ENCODE measurements at places on chromosomes 12 and 14.

DNA sequence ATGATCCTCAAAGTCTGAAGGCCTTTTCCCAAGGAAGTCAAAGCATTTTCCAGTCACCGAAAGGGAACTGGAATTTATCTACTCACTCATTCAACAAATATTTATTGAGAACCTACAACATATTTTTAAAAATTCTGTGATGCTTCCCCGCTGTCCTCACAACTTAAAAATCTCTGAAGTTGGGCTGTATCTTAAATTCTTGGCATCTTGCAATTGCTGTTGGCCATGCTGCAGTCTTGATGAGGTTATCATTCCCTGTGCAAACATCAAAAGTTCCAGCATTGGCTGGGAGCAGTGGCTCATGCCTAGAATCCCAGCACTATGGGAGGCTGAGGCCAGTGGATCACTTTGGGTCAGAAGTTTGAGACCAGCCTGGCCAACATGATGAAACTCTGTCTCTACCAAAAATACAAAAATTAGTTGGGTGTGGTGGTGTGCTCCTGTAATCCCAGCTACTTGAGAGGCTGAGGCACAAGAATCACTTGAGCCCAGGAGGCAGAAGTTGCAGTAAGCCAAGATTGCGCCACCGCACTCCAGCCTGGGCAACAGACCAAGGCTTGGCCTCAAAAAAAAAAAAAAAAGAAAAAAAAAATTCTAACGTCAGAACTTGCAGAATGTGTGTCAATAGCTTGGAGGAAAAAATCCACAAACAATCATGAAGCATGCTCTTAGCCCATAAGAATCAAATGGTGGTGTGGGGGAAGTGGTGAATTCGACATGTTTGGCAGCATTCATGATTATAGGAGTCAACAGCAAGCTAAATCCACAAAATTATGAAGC is 34.9 kb downstream of the CCDC177 start:
- no peak for DNase-seq

DNA sequence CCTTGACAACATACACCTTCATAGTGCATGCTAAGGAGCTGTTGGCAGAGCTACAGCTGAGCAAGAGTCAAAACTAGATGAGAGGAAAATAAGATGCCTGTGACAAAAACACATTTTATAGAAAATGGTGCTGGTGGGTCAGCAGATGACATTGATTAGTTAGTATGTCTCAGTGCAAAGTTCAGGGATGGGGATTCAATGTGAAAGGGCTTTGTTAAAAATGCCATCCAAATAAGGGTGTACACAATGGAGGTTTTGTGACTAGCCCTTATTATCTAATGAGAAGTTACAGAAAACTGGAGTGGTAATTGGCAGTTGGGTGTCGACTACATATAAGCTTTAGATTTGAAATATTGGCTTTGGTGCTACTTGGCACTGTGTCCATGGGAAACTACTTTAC is 169.0 kb downstream of the MON2 start:
- no peak for DNase-seq

GRCh38 chr12:67319936-67320335 is 50.8 kb downstream of the CAND1 start:
- no peak for DNase-seq

DNA sequence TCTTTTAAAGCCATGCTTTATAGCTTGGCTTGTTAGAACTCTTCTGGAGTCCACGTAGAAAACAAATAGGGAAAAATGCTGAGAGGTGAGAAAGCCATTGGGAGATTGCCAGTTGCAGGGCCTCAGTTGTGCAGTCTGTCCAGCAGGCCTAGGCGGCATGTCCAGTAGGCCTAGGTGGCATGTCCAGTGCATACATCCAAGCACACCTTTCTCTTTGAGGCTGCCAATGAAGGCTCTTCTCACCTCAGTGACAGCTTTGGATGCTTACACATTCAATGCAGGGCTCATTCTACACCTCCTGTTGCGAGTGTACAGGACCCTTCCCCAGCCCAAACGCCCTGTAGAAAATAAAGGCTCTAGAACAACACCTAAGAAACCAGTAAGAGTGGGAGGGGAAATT is 13.1 kb downstream of the CDK2AP1 start:
- DNase-seq: no peak

GRCh38 chr14:75196064-75196463 is 19.7 kb upstream of the TMED10 start:
- DNase-seq: no peak

GRCh38 chr12:64826234-64826633 is 1.8 kb downstream of the TBC1D30 start:
- no peak for DNase-seq

GRCh38 chr14:54722791-54723432 is 156.0 kb downstream of the SAMD4A start:
- DNase-seq: no peak

- no peak for DNase-seq
These were observed 8.8 kb upstream of the TRAF3 start for GRCh38 chr14:102768223-102769048.

- no peak for DNase-seq
These were observed 20.1 kb upstream of the TBX3 start for GRCh38 chr12:114704096-114704495.

DNA sequence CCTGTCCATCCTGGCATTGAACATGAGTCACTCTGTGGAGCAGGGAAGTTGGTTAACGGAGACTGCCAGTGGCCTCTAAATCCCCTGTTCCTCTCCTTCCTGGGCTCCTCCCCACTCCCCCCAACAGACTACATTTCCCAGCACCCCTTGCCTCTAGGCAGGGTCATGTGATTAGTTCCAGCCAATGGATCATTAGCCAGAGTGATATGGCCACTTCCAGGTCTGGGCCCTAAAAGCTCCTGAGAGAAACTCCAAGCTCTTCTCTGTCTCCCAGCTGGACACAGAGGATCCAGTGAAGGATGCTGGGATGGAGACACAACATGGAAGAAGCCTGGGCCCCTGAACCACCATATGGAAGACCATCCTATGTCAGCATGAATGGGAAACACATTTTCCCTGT is 54.4 kb upstream of the RFLNA start:
- no peak for DNase-seq

DNA sequence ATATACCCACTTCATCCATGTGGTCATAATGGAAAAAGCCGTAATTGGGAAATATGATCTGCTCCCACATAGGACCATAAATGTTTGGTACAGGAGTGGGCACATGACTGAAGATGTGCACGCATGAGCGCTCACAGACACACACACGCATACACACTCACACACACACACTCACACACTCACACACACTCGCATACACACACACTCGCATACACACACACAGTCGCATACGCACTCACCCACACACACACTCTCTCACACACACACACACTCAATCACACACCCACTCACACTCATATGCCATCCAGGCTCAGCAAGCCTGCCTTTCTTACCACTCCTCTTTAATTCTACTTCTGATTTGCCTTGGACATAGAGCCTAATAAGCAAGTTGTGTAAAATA is 45.6 kb upstream of the EGLN3 start:
- no peak for DNase-seq

DNA sequence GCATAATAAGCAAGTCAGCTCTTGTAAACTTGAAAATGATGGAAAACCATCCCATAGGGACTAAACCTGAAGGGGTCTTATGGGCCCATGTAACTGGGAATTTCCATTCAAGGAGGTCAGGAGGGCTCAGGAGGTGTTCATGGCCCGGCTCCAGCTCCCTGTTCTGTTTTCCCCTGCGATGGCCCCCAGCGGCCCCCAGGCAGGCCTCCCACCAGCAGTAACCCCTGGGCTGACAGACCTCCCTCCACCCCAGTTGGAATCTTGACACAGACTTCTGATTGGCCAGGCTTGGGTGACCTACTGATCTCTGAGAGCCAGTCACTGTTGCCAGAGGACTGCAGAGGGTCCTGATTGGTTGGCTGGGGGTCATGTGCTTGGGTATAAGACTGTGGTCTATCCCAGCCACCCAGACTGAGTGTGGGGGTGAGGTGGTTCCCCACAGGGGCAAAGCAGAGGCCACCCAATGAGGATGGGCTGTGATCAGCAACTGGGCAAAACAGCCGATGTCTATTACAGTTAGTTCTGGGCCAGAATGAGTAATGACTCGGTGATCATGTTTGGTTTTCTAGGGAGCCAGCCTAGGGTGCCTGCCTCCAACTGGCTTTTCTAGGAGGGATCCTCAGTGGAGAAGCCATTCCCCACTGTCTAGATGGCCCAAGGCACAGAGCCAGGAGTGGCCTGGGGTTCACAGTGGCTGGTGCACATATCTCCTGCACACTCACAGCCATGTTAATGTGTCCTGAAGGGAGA is 27.0 kb downstream of the RHOF start:
- DNase-seq: no peak

DNA sequence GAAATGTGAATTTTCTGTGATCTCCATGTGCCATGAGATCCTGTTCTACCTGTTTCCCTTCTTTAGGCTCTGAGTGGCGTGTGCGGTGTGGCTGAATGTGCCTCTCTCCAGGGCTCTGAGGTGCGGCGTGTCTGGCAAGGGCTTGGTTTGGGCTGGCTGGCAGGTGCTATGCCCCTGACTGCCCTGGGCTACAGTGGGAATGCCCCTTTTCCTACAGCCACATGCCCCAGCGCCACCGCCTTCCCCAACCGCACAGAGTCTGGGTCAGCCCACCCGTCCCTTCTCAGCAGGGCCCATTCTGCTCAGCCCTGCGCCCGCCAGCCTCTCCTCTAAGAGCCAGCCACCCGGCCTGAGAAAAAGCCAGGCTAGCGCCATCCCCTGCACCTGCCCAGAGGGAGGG is 24.7 kb downstream of the BTBD6 start:
- no peak for DNase-seq

DNA sequence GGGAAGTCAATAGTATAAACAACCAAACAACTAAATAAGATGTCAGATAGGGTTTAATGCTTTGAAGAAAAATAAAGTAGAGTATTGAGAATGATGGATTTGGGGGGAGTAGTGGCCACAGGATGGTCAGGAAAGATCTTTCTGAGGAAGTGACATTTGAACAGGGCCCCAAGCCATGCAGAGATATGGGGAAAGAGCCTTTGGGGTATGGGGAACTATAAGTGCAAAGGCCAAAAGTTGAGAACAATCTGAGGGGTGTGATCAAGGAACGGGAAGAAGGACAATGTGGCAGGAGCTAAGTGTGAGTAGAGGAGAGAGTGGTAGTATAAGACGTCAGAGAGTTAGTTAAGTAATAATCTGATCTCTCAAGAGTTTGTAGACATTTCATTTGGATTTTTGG is 1.3 kb downstream of the MRPS35 start:
- no peak for DNase-seq

Measured in NK-92 treated with Interleukin-12 subunit alpha and Interleukin-12 subunit beta, amount 100 ng/mL, for 24 hours (cell line).